ENCODE measurements at places on chromosomes 2 and 18. TPM values are rescaled to one million over a fixed set of nuclear protein-coding genes. Genes with fewer than 3 reads are reported as not detected.

- DNase-seq = no peak
Observed at GRCh38 chr18:24263050-24263449, 124.2 kb downstream of the CABYR start.

The DNAH6 gene
- 4.5 TPM for total RNA-seq

The PAIP2B gene
- total RNA-seq = 14.1 TPM

The AQP4 gene
- total RNA-seq = 115 TPM

DNA sequence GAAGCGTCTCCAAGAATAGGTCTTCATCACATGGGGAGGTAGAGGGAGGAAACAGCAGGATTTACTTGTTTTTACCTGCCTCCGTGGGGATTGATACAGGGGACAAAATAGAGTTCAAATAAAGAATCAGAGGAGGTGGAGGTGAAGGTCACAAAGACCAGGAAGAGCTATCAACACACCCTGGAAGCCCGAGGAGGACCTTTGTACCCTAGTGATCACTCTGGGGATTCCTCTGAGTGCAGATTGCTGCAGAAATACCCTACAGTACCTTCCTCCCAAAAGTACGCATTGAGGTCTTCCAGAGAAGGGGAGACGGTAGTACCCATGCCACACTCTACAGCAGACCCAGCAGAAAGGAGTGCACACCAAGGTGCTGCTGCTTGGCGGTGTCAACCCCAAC, 44.9 kb downstream of the OSR1 start:
- no peak for DNase-seq

- no peak for DNase-seq
Observed at GRCh38 chr2:56705713-56706112, 521.9 kb downstream of the CCDC85A start.

- DNase-seq = no peak
Observed at GRCh38 chr18:33375829-33376228, 64.7 kb downstream of the CCDC178 start.

DNA sequence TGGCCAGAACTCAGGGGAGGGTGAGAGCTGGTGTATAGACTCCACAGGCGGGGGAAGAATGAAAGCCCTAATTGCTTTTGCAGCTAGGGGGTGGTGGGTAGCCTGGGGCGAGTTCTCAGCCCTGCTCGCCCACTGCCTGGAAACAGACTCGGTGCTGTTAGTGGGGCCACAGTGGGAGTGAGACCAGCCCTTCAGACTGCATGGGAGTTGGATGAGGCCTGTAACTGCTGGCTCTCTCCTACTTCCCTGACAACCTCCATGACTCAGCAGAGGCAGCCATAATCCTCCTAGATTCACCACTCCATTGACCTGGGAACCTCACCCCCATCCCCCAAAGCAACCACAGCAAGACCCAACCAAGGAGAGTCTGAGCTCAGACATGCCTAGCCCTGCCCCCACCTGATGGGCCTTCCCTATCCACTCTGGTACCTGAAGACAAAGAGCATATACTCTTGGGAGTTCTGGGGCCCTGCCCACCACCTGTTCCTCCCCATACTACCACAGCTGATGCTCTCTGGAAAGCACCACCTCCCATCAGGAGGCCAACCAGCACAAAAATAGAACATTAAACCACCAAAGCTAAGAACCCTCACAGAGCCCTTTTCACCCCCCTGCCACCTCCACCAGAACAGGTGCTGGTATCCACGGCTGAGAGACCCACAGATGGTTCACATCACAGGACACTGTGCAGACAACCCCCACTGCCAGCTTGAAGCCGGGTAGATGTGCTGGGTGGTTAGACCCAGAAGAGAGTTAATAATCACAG, 226.3 kb downstream of the EIPR1 start:
- DNase-seq = no peak

DNA sequence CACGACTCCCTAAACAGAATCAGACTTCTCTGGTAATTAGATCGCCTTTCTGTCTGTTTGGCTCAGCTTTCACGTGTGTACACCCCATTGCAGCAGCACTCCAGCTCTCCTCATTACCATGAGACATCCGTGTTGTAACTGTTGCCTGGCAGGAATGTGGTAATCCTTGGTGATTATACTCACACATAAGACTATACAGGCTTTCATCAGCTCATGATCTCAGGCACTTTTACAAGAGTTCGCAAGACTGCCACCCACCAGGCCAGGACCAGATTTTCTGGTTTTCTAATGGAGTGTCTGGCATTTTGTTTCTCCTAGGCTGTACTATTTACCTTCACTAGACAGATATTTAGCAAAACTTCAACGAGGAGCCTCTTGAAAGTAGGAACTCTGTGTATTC, 50.2 kb downstream of the ACVR1 start:
- DNase-seq = no peak

DNA sequence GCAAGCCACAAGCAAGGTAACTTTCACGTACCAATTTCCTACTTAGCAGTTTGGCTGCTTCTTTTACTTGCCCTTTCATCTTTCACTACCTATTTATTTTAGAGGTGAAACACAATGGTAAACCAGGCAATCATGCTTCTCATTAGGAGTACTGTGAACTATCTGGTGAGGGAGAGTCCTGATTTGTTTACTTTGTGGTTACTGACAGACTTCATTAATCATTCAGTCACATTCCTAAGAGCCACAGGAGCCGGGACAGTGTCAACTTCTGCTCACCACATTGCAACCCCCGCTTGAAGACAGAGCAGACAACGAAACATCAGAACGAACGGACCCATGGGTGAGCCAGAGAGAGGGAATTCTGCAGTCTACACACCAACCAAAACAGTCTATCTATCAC, 28.8 kb downstream of the TUBB6 start:
- DNase-seq = no peak

The WDCP gene
- 25.9 TPM for total RNA-seq

The G6PC2 gene
- not detected for total RNA-seq

GRCh38 chr2:164984428-164984827, 29.1 kb upstream of the SLC38A11 start:
- no peak for DNase-seq

DNA sequence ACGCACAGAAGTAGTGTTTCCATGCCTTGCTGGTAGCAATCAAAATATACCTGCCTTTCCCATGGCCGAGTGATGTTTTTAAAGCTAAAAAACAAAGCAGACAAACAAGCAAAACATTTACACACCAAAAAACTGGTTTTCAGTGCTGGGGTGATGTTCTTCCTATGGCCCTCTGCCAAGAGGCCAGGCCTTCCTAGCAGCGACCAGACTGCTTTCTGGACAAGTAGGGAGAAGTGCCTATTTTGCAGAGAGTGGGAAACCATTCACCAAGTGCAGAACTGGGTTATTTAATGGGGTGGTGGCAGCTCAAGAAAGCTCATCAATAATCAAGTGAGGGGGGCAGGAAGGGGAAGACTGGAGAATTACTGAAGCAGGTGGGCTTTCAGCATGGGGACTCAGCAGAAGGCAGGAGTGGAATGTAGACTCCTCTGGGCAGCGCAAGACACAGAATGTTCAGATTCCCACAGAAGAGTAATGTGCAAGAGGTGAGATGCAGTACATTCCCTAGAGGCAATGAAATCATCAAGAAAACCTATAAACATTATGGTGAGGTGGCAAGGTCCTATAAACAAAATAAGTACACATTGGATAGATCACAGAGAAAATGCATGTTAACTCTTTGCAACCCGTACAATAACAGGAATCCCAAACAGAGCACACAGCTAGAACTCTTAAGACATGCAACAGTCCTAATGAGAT, 44.0 kb downstream of the CPO start:
- DNase-seq = peak; percentile 47

- no peak for DNase-seq
Observed at GRCh38 chr2:45616658-45617411, 5.8 kb upstream of the SRBD1 start.

Measured in stomach (tissue), 19 donors.